Fibroblast of skin of right quadriceps (primary cell): ENCODE measurements at places on chromosomes 1 and 21.

DNA sequence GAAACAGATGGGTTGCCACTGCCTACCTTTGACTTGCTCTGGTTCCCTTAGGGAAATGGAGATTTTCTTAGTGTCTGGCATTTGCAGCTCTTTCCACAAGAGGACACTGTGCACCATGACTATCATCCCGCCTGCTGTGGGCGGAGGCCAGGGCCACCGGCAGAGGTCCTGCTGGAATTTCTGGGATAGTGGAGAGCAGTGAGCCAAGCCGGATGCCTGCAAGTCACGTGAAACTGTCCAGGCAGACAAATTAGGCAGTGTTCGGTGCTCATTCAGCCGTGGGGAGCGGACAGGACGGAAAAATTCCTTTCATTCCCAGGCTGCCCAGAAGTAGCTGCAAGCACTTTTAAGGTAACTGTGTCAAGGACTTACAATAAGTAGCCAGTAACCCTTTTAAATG is 43.4 kb downstream of the IGSF5 start:
- DNase-seq: peak; percentile 85

- DNase-seq: peak; percentile 70
These were observed 7.9 kb downstream of the CSTB start for GRCh38 chr21:43767984-43768867.

DNA sequence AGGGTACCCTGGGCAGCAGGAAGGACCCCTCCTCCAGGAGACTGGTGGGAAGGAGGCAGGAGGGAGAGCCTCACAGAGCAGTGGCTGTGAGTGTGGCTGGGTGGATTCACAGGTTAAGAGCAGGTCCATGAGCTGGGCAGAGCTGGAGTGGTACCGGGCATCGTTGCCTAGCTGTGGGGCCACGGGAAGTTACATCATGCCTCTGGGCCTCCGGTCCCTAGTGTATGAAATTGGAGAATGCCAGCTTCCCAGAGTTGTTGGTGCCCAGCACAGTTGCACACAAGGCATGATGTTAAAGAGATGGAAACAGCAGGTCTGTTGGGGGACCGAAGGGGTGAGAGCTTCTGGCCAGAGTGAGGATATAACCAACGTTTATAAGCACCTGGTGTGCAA is 18.5 kb downstream of the FOXO6 start:
- no peak for DNase-seq

DNA sequence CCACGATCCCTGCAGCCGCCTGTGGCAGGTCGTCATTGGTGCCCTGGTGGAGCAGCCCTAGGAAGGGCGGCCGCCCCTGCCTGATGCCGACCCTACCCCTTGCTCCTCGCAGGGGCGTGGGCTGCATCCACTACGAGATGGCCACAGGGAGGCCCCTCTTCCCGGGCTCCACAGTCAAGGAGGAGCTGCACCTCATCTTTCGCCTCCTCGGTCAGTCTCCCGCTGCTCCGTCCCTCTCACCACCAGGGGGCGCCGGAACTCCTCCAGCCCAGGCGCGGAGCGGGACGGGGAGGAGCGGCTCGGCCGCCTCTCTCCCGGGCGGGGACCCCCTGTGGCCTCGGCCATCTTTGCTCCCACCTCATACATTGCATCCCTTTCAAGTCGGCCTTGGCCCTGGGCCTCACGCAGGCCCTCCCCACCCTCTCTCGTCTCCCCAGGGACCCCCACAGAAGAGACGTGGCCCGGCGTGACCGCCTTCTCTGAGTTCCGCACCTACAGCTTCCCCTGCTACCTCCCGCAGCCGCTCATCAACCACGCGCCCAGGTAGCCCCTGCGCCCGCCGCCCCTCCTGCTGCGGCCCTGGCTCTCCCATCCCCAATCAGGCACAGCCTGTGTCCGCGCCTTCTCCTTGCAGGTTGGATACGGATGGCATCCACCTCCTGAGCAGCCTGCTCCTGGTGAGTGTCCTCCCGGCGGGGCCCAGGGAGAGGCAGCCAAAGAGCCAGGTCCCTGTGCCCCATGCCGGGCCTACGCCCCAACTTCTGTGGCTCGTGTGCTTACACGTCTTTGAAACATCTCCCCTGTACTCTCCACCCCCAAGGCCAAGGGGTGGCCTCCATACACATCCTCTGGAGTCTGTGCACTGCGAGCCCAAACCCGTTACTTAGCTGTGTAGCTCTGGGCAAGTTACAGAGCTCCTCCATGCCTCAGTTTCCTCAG is 24.7 kb downstream of the CDK18 start:
- peak; percentile 62 for DNase-seq

DNA sequence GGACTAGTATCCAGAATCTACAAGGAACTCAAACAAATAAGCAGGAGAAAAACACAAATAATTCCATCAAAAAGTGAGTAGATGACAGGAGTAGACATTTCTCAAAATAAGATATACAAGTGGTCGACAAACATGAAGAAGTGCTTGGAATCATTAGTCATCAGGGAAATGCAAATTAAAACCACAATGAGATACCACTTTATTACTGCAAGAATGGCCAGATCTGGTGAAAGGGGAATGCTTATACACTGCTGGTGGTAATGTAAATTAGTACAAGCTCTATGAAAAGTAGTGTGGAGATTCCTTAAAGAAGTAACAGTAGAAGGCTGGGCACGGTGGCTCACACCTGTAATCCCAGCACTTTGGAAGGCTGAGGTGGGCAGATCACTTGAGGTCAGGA is 73.8 kb downstream of the POU2F1 start:
- peak; percentile 35 for DNase-seq

DNA sequence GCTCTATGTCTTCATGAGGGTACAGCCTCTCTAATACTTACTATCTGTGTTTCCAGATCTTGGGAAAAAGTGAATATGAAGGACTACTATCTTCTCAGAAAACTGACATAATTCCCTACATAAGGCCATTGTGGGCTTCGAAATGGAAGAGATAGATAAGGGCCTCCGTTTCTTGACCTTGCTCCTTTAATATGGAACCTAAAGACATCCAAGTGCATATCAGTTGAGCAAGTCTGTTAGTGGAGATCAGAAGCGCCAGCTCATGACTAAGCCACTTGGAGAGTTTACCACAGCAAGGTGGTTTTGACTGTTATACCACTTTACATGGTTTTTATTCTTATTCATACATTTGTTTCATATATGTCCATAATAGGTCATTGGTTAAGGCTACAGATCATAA is 35.3 kb upstream of the FCER1A start:
- DNase-seq: no peak

DNA sequence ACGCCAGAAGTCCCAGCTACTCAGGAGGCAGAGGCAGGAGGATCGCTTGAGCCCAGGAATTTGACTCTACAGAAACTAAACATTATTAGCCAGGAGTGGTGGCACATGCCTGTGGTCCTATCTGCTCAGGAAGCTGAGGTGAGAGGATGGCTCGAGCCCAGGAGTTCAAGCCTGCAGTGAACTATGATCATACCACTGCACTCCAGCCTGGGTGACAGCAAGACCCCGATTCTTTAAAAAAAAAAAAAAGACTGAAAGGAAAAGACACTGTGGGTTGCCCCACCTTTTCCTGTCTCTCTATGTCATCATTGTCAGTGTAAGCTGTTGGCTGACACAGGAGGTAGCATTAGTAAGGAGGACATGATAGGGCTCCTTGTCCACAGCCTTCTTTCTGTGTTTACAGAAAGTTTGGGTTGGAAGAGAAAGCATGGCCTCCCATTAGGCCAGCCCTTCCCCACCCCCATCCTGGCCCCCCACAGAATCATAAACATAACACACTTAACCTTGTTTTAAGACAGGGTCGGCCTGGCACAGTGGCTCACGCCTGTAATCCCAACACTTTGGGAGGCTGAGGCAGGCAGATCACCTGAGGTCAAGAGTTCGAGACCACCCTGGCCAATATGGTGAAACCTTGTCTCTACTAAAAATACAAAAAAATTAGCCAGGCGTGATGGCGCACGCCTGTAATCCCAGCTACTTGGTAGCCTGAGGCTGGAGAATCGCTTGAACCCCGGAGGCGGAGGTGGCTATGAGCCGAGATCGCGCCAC is 20.6 kb upstream of the RCAN3 start:
- no peak for DNase-seq

DNA sequence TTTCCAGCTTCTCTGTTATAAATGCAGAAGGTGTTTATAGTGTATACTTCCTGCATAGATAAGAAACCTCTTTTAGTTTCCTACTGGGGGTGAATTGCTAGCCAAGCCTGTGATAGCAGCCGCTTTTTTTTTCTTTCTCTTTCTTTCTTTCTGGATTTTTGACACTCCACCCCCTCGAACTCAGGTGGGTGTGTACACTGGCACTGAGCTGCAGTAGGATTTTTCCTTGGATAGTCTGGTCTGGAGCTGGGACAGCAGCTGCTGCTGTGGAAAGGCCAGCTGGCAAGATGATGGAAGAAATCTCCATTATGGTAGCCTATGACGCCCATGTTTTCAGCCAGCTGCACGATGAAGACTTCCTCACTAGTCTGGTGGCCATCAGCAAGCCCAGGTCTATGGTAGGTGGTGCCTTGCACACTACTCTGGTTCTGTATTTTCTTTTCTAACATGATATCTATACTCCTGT is 122.5 kb upstream of the CACYBP start:
- DNase-seq: no peak

GRCh38 chr1:218898921-218899320 is 274.8 kb upstream of the LYPLAL1 start:
- no peak for DNase-seq

GRCh38 chr1:10456048-10456447 is 6.2 kb downstream of the CORT start:
- no peak for DNase-seq

GRCh38 chr1:206035027-206035426 is 11.3 kb upstream of the CTSE start:
- DNase-seq: no peak

DNA sequence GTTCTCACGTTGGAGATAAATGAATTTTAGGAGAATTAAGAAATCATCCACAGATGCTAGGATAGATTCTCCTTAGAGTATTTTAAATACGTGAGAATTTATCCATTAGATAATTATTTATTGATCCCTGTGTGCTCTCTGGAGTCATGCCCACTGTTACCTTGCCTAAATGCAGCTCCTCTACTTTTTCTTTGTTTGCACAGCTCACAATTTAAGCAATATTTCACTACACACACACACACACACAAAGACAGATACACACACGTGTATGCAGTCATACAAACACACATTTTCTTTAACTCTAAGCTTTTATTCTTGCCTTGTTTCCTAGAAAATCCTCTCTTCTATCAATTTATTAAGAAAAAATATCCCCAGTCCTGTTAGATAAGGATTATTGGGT is 51.7 kb downstream of the GPR88 start:
- DNase-seq: no peak

DNA sequence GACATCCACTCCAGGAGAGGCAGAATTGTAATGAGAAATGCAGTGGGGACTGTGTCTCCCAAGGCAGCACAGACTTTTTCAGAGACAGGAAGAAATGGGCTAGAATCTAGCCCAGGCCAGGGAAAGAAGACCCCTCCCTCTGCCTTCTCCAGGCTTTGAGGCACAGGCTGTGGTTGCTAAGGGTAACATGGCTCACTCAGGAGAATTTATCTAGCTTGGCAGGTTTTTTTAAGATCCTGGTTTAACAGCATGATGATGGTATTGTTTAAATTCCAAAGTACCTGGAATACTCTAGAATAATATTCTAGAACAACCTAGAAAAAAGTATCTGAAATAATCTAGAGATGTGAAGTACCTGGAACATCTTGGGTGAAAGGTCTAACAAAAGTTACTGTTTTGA is 125.6 kb downstream of the URB2 start:
- no peak for DNase-seq

DNA sequence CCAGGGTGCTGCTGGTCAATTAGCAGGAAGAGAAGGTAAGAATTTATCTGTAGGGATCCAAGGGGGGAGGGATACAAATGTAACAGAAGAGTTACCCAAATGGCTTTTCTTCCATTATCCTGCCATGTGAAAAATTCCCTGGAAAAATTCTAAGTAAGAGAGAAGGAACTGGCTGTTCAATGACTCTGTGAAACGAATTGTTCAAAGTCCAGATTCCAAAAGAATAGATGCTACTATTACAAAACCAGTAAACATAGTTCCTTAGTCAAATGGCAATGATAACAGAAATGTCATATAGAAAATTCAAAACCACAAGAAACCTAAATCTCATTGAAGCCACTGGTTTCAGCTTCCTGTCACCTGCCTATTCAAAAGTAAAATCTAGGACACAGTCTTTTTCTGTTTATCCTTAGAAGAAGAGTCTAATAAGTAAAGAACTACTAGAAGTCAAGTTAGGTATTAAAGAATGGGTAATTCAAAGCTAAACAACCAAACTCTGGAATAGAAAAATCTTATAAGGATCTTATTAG is 102.6 kb downstream of the ZNF644 start:
- DNase-seq: no peak

DNA sequence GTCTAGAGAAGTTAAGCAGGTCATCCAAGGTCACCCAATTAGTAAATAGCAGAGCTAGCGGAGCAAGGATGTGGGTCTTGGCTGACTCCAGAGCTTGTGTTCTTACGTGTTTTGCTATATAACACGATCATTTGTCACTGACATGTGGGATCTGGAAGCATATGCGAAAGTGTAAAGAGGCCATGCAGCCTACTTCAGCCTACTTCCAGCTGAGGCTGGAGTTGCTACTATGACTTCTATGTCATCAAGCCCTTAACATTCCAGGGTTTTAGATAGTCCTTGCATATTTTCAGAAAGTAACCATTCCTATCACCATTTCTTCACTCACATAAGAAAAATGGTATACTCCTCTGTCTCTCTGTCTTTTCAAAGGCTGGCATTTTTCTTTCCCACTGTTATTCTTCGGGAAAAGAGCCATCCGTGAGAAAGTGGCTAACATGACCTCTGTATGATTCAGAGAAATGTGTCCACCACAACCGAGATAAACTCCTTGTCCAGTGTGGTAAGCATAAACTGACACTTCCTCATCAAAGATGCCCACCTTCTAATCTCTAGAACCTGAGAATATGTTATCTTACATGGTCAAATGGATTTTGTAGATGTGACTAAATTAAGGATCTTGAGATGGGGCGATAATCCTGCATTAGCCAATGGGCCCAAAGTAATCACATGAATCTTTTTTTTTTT is 24.0 kb upstream of the ABL2 start:
- peak; percentile 17 for DNase-seq

DNA sequence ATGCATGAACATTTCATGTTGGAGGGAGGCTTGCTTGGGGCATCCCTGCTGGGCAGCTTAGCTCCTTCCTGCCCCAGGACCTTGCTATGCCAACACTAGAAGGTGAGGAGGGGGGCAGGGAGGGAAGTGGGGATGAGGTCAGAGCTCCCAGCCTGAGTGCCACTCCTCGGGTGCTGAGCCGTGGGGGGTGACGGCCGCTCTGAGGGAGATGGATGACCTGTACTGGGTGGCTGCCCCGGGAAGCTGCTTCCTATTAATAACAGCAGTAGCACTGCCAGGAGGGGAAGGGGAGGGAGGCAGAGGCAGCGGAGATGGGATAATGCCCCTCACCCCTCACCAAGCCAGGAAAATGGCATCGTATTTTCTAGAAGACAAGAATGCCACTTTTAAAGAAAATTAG is 60.6 kb downstream of the UBIAD1 start:
- DNase-seq: no peak

DNA sequence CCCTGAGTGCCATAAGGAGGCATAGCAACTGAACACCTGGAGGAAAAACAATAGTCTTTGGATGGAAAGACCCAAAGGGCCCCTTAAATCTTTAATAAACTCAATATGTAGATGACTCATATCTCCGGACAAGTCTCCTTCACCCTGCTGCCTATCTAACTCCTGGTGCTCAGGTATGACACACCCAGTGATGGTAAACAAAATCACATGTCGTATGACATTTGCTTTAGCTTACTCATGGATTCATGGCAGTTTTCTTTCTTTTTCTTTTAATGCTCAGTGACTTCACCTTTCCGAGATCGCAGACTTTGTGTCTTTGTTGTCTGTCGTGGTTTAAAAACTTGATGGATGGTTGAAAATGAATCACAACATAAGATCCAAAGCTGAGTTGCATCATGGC is 208.5 kb upstream of the PROX1 start:
- no peak for DNase-seq
